ENCODE measurements at places on chromosomes 6 and 20. TPM values are rescaled to one million over a fixed set of nuclear protein-coding genes. Genes with fewer than 3 reads are reported as not detected.

CD93 gene
- under 0.01 TPM for total RNA-seq

ATG5 gene
- 71.8 TPM for total RNA-seq

CD109 gene
- 152 TPM for total RNA-seq

WFDC2 gene
- 12.0 TPM for total RNA-seq

TGM3 gene
- 16.7 TPM for total RNA-seq

DEF6 gene
- total RNA-seq: 23.2 TPM

TNNC2 gene
- total RNA-seq: not detected

SLC17A9 gene
- 0.28 TPM for total RNA-seq

SLCO4A1 gene
- 4.8 TPM for total RNA-seq

LINC00237 gene
- total RNA-seq: not detected

CRIP3 gene
- not detected for total RNA-seq

CTAGE9 gene
- total RNA-seq: not detected

FERMT1 gene
- total RNA-seq: 80.4 TPM

SLC13A3 gene
- total RNA-seq: 3.3 TPM

PROKR2 gene
- total RNA-seq: not detected

ZNF391 gene
- 1.0 TPM for total RNA-seq

ENPP4 gene
- 1.2 TPM for total RNA-seq

HACE1 gene
- total RNA-seq: 20.1 TPM

SULF2 gene
- 540 TPM for total RNA-seq

PBOV1 gene
- not detected for total RNA-seq

HLA-DQA2 gene
- not detected for total RNA-seq

SMPDL3A gene
- 6.0 TPM for total RNA-seq

OR11A1 gene
- not detected for total RNA-seq

BPIFB2 gene
- not detected for total RNA-seq

HLA-DMB gene
- total RNA-seq: not detected

SERAC1 gene
- total RNA-seq: 20.2 TPM

CRNKL1 gene
- 16.1 TPM for total RNA-seq

DUSP15 gene
- 0.34 TPM for total RNA-seq

C6orf118 gene
- total RNA-seq: not detected

SYTL3 gene
- total RNA-seq: 1.0 TPM

ARMC12 gene
- 1.0 TPM for total RNA-seq

IL17A gene
- total RNA-seq: not detected

FAM162B gene
- not detected for total RNA-seq

KDM1B gene
- 30.8 TPM for total RNA-seq

OTOR gene
- not detected for total RNA-seq

All from nasal cavity respiratory epithelium epithelial cell of viscerocranial mucosa (primary cell).